Activated T-helper 9 cell treated with anti-CD3 and anti-CD28 coated beads, Interleukin-2, amount 50 U/mL, for 16 hours (primary cell): ENCODE measurements at places on chromosomes 16 and 17.

GRCh38 chr17:78010759-78011158, 52.3 kb downstream of the TNRC6C start:
- DNase-seq, result no peak

DNA sequence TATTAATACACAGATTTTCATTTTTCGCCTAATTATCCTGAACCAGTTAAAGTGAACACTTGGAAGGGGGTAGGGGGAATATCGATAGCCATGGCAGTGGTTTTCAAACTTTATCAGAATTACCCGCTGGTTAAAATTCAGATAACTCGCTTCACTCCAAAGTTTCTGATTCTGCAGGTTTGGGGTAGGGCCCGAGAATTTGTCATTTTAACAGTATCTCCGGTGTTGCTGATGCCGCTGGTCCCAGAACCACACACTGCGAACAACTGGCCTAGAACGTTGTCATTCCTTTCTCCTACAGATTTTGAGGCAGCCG, 313 bp upstream of the NSRP1 start:
- DNase-seq, result no peak

DNA sequence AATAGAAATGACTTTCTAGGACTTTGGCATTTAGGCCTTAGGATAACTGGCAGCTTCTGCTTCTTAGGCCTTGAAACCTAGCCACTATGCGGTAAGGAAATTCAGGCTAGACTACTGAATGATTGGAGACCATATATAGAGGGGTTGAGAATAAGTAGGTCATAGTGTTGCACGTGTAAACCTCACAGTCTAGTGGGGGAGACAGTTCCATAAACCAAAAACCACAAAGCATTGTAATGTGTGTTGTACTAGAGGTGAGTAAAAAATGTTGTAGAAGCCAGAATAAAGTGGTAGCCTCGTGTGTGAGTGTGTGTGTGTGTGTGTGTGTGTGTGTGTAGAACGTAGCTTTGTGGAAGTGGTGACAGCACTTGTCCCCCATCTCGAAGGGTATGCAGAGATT, 188.5 kb downstream of the MAP2K6 start:
- DNase-seq, result no peak

DNA sequence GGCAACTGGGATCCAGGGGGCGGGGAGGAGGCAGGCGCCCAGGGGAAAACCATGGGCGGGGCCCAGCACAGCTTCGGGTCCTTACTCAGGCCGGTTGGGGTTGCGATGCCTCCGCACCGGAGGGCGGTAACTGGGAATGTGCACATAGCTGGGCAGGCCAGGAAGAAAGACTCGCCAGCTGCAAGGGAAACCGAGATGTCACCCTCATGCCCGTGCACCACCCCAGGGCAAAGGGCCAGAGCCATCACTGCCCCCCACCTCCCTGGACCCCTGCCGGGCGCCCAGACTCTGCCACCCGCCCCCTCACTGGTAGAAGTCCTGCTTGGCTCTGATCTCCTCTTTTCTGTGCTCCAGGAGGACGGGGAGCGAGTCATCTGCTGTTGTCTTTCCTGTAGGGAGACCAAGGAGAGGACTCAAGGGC, 6.7 kb downstream of the ALOX12B start:
- DNase-seq, result no peak

DNA sequence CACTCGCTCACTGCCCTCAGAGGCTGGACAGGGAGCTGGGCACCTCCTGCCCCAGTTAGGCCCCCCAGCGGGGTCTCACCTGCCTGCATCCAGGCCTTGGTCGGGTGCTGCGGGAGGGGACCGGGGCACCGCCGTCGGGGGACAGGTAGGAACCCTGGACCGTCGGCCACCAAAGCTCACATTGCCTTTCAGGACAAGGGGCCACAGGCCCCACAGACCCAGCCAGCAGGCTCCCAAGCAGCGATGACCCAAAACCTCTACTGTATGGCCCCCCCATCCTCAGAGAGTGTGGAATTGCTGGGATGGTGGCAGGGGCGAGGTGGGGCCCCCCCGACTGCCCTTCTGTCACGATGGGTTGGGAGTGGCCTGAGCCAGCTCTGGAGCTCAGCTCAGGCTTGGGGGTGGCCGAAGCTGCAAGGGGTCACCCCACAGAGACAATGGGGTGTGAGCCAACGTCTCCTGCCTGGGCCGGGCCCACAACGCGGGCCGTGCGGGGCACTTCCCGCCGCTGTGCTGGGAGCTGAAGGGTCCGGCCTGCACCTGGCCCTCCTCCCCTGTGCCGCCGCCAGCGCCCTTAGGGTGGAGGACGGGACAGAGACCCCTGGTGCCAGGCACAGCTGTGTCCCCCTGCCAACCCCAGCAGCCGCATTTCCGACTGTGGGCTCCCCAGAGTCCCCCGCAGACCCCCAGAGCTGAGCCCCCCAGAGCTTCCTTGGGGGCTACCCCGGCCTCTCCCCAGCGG, 498 bp downstream of the IGFALS start:
- DNase-seq, result no peak

- no peak for DNase-seq
Observed at GRCh38 chr17:82076785-82077591, 11.4 kb upstream of the DUS1L start.

DNA sequence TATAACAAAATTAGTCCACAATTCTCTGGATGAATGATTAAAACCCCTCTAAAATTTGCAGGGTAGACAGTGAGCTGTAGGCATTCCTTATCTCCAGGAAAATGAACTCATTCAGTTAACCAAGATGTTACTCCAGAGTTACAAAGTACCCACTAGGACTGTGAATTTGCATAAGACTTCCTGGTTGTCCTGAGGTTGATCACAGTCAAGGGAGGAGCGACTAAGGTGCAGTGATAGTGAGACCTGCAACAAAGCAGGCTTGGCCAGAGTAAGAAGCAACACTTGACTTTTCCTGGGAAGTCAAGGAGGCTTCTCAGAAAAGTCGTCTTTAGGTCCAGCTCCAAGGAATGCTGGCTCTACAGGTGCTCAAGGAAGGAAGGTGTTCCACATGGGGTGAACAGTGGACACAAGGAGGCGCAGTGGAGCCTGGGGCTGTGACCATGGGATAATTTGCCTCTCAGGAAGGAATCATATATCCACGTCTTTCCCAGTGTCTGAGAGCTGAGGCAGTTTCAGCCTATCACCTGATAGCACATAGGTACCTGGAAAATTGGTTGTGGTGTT, 821.1 kb upstream of the EEF2KMT start:
- DNase-seq, result no peak

- DNase-seq, result no peak
Observed at GRCh38 chr17:31320241-31320640, 1.2 kb downstream of the EVI2A start.

GRCh38 chr16:13298666-13299065, 397.3 kb downstream of the SHISA9 start:
- DNase-seq, result no peak

DNA sequence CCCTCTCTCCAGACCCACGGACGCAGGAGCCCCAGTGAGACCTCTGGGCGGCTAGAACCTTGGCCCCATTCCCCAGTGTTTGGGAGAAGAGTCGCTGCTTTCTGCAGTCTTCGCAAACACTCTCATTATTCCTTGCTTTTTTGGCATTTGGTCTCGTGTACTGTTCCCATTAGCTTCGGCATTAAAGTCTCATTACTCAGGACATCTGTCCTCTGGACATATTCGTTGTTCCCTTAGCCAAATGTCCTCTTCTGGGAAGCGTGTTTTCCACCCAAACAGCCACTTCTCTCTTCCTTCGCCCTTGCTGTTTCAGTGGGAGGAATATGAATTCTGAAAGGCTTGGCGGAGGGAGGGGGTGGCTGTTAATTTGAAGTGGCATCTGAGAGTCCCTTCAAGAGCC, 11.1 kb downstream of the SHISA6 start:
- DNase-seq, result no peak

GRCh38 chr17:12085076-12085949, 64.6 kb downstream of the MAP2K4 start:
- DNase-seq, result no peak

GRCh38 chr16:28531777-28532744, 6.7 kb downstream of the NUPR1 start:
- no peak for DNase-seq

- DNase-seq, result no peak
Observed at GRCh38 chr17:43772877-43773648, 5.7 kb downstream of the DUSP3 start.
